ENCODE measurements at places on chromosomes 5 and 9.

- DNase-seq, result peak; percentile 55
These were observed 110.2 kb downstream of the DAPK1 start for GRCh38 chr9:87607859-87608258.

DNA sequence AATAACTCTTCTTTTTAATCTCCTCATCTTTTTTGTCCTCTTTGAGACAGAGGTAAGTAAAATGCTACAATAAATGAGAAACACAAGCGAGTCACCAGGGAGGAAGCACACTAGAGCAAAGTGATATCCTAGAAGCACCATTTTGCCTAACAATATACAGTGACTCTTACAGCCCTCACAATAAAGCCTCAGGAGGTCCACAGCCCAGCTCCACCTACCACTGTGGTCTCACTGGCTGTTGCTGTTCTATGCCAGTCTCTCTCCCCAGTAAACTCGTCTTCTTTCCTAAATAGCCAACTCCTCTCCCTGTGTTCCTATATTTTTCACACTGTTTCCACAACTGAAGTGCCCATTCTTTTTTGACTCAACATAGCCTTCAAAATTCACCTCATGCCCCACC lies 44.3 kb downstream of the TNFSF15 start:
- no peak for DNase-seq

DNA sequence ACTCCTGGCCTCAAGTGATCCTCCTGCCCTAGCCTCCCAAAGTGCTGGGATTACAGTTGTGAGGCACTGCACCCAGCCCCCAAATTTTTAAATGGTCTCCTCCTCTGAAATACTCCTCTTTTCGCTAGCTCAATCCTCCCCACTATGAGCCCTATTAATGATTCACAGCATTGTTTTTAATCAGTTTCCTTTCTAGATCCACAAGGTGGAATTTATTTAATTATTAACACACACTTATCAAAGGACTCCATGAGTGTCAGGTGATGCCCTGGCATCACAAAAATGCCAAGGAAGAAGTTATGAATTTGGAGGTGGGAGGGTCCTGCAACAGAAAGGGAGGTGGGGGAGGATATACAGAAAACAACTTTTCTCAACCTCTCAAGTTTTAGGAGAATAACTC lies 806.5 kb downstream of the PRELID2 start:
- DNase-seq, result no peak

- DNase-seq, result no peak
These were observed 1.4 kb upstream of the CERCAM start for GRCh38 chr9:128419061-128419925.

DNA sequence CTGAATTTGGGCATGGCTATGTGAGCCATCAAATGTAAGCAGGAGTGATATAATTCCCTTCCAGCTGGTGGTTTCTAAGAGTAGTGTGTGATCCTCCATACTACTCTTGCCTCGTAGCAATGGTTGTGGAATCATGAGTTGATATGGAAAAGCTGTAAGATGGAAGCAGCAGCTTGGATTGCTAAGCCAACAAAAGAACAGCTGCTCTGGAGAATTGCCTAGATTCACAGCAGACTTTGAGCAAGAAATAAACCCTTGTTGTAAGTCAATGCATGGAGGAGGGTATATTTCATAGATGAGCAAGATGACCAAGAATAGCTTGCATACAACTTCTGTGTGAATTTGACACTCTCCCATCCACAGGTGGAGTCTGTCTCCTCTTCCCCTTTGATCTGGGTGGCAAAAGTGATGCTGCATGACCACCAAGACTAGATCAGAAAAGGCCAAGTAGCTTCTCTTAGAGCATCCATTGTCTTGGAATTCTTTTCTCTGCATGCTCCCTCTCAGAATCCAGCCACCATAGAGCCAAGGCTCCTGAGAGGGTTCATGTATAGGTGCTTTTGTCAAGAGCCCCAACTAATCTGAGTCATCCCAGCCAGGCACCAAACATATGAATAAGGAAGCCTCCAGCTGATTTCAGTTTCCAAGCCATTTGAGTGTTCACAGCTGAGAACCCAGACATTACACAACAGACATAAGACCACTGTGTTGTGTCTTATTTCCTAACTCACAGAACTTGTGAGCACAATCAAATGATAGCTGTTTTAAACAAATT lies 79.0 kb downstream of the PRLR start:
- DNase-seq, result no peak

GRCh38 chr9:120791161-120791560 lies 2.1 kb downstream of the FBXW2 start:
- no peak for DNase-seq

GRCh38 chr5:16619136-16619535 lies 2.3 kb upstream of the RETREG1 start:
- no peak for DNase-seq

All from KBM-7 (cell line).